ENCODE measurements at places on chromosomes 11 and 22. TPM values are rescaled to one million over a fixed set of nuclear protein-coding genes. Genes with fewer than 3 reads are reported as not detected.

Gene UPB1
- not detected for total RNA-seq

Gene PHOX2A
- total RNA-seq: not detected

Gene KRTAP5-7
- not detected for total RNA-seq

Gene SLCO2B1
- total RNA-seq: 6.7 TPM

Gene ASPHD2
- total RNA-seq: 1.3 TPM

Gene TMPRSS13
- not detected for total RNA-seq

Gene GAB4
- not detected for total RNA-seq

Gene LRRC32
- 0.15 TPM for total RNA-seq

Gene IGLL5
- not detected for total RNA-seq

Gene OR2D2
- total RNA-seq: not detected

Gene ZBTB3
- 0.97 TPM for total RNA-seq

Gene TCN2
- 5.5 TPM for total RNA-seq

Gene C11orf97
- not detected for total RNA-seq

Gene OR8D4
- total RNA-seq: not detected

Gene MUC15
- not detected for total RNA-seq

Gene TREH
- total RNA-seq: not detected

Gene SPCS2
- total RNA-seq: 247 TPM

Gene PGA5
- total RNA-seq: not detected

Gene FREY1
- total RNA-seq: 0.37 TPM

Gene LRRN4CL
- total RNA-seq: 0.12 TPM

Gene TSGA10IP
- total RNA-seq: not detected

Gene CARD18
- not detected for total RNA-seq

Gene XKR3
- total RNA-seq: not detected

Gene DENND6B
- 2.8 TPM for total RNA-seq

Gene C11orf87
- 0.03 TPM for total RNA-seq

Gene BACE1
- total RNA-seq: 7.7 TPM

Gene EXT2
- total RNA-seq: 61.7 TPM

All from A549 treated with CpdA at 1 μM for 4 hours (cell line).